ENCODE measurements at places on chromosomes 2 and 18. TPM values are rescaled to one million over a fixed set of nuclear protein-coding genes. Genes with fewer than 3 reads are reported as not detected.
A peak's percentile ranks its signal among the peaks of the same experiment; 100 is the strongest.

AGXT gene
- total RNA-seq: not detected

AKAIN1 gene
- total RNA-seq: not detected

ITGB6 gene
- not detected for total RNA-seq

IFT172 gene
- total RNA-seq: 12.7 TPM

- H3K4me3 ChIP-seq: peak overlapping the region; percentile 94
- H3K36me3 ChIP-seq: peaks cover 18% of the 10 kb centered on the region
- peaks cover 42% of the 10 kb centered on the region for H3K4me1 ChIP-seq
- H3K27ac ChIP-seq: peak overlapping the region; percentile 98
Measured at GRCh38 chr2:219175928-219176817, 552 bp downstream of the CNPPD1 start.

DNA sequence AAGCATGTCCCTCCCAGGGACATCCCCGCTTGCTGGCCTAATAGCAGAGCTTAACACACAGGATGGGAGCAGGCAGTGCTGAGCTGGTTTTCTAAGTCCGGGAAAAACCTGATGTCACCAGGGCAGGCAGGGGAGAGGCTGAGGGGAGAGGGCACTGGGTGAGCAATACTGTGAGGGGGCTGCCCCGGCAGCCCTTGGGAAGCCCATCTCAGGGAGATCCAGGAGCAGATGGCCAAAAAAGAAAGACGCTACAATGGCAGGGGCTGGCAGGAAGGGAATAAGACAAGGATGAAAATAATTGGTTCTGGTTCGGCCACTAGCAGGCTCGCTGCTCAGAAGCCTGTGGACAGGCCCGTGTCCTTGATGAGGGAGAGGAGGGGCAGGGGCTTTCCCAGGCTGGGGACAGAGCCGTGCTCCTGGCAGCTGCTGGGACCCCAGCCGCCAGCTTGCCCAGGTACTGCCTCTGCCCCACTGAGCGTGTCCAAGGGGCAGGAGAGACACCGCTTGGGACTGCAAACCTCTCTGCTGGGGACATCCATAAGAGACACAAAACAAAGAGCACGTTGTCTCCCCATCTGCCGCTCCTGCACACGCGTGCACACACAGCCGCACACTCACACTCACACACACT, 30.2 kb downstream of the SMAD7 start:
- DNase-seq: no peak
- no peak overlapping the region for H3K27ac ChIP-seq
- H3K27me3 ChIP-seq: no peaks in the 10 kb centered on the region
- H3K4me1 ChIP-seq: peaks cover 32% of the 10 kb centered on the region

- no peaks in the 10 kb centered on the region for H3K4me1 ChIP-seq
- no peaks in the 10 kb centered on the region for H3K36me3 ChIP-seq
- H3K27ac ChIP-seq: no peak overlapping the region
- DNase-seq: no peak
- H3K4me3 ChIP-seq: no peak overlapping the region
- peaks cover 13% of the 10 kb centered on the region for H3K27me3 ChIP-seq
Measured at GRCh38 chr2:226431288-226431948, 368.2 kb downstream of the IRS1 start.

GRCh38 chr2:11949732-11950523, 203.5 kb downstream of the LPIN1 start:
- no peak for DNase-seq
- H3K4me1 ChIP-seq: peaks cover 9% of the 10 kb centered on the region
- no peaks in the 10 kb centered on the region for H3K36me3 ChIP-seq
- no peak overlapping the region for H3K4me3 ChIP-seq

DNA sequence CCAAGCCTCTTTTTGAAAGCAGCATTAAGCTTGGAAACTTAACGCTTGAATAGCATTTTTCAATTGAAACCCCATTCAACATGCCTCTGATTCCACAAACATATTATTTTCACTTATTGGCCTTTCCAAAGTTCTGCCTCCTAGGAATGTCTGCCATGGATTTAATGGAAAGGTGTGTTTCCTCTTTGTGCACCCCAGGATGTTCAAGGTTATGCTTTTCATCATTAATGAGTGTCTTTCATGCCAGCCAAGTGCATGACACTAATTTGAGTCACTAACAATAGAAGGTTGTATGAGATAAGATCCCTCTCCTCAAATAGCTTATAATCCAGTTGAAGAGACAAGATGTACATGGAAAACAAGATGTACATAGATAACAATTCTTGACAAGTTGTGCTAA, 84.7 kb downstream of the ALPK2 start:
- H3K27me3 ChIP-seq: no peaks in the 10 kb centered on the region
- DNase-seq: no peak
- peaks cover 95% of the 10 kb centered on the region for H3K4me1 ChIP-seq
- H3K27ac ChIP-seq: peak overlapping the region; percentile 3
- H3K4me3 ChIP-seq: no peak overlapping the region

GRCh38 chr2:237833546-237833945, 25.9 kb upstream of the RAMP1 start:
- DNase-seq: no peak
- no peaks in the 10 kb centered on the region for H3K4me1 ChIP-seq
- H3K4me3 ChIP-seq: no peak overlapping the region
- H3K36me3 ChIP-seq: no peaks in the 10 kb centered on the region
- H3K27ac ChIP-seq: no peak overlapping the region

- peak overlapping the region; percentile 44 for H3K4me3 ChIP-seq
- H3K4me1 ChIP-seq: peaks cover 50% of the 10 kb centered on the region
- H3K27me3 ChIP-seq: no peaks in the 10 kb centered on the region
- DNase-seq: peak; percentile 60
- H3K27ac ChIP-seq: peak overlapping the region; percentile 89
Measured at GRCh38 chr2:230447455-230448451, 31.8 kb downstream of the SP100 start.

- peak; percentile 14 for DNase-seq
- H3K4me1 ChIP-seq: no peaks in the 10 kb centered on the region
- no peaks in the 10 kb centered on the region for H3K36me3 ChIP-seq
- peaks cover 19% of the 10 kb centered on the region for H3K27me3 ChIP-seq
Measured at GRCh38 chr2:17309741-17310339, 208.4 kb downstream of the RAD51AP2 start.
